ENCODE measurements at places on chromosomes 3 and 15.
A peak's percentile ranks its signal among the peaks of the same experiment; 100 is the strongest.

GRCh38 chr15:58552505-58553364, 120.9 kb downstream of the LIPC start:
- no peak for DNase-seq

DNA sequence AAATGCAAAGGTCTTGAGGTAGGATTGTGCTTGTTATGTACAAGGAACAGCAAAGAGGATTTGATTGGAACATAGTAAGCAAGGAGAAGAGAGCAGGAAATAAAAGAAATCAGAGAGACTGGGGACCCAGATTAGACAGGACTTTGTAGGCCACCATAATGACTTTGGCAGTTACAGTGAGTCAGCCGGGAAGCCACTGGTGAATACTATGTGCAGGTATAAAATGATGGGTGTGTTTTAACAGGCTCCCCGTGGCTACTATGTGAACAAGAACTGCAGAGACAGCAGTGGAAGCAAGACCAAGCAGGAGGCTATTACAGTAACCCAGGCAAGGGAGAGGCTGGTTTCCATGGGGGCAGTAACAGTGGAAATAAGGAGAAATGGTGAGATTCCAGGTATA, 55.2 kb downstream of the NPTN start:
- DNase-seq = no peak

- no peak for DNase-seq
Observed at GRCh38 chr3:169886671-169887070, 16.9 kb upstream of the LRRC31 start.

DNA sequence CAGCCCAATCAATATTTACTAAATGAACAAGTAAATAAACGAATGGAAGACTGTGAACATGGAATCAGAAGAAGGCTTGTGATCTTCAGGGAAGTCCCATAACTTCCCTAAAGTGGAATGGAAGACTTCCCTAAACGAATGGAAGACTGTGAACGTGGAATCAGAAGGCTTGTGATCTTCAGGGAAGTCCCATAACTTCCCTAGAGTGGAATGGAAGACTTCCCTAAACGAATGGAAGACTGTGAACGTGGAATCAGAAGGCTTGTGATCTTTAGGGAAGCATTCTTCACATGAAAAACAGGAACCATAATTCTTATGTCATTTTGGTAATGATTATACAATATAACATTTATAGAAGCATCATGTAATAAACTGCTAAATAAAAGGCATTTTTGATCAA, 38.8 kb downstream of the EOGT start:
- no peak for DNase-seq

DNA sequence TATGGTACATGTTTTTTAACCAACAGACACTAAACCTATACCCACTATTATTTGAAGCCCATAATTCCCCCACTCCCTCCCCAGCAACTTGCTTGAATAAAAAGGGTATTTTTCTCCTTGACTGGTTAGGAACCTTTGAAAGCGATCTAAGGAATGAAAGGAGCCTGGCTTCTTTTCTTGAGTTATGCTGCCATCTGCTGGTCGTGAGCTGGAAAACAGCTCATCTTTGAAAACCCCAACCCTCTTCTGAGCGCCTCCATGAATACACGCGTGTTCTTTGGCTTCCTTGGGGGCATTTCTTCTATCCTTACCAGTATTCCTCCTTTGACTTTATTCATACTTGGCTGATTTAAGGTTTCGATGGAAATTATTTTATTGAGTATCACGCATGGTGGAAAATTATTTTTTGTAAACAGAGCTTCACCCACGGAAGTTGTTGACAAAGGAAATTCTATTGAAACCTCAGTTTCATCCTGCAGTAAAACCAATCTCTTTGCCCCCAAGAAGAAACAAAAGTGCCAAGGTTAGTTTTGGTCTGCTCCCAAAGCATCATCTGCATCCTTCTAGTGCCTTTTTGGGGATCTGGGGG, 171.6 kb downstream of the SV2B start:
- peak; percentile 15 for DNase-seq

DNA sequence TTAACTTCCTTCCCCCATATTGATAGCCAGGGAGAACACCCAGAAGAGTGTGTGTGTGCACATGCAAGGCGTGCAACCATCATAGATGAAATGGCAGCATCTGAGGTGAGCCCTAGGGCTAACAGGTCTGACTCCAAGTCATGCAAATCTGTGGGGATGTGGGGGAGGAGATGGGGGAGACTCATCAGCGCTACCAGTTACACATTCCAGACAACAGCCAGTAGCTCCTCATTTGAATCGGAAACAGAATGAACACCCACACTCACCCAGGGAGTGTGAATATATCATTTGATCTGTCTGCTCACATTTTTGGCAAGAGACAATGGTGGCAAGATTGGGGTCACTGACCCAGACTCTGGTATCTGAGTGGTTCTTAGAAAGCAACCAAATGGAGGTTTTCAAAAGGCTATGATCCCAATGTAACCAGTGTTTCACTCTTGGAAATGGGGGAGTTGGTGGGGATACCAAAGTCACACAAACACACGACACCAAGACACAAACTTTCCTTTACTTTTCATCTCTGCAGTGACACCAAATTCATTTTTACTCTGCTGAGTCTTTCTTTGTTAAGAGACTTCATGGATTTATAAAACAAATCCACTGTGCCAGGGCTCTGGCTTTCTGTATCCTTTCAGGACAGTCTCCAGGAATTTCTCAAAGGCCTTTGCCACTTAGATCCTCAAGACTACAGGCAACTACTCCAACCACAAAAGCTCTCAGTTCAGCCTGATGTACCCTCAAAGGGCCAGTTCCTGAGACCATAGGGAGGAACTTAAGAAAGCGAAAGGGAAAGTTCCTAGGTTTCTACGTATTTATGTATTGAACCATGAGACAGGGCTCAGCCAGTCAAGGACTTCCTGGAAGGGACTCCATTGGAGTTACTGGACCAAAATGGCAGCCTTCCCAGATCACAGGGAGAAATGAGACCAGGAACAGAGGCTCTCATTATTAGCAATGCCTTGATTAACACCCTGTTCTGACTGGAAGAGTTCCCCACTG, 2.2 kb downstream of the CDCP1 start:
- no peak for DNase-seq

GRCh38 chr3:88188436-88188835, 38.7 kb downstream of the C3orf38 start:
- no peak for DNase-seq

- DNase-seq = no peak
Observed at GRCh38 chr3:156606729-156607128, 51.8 kb upstream of the SSR3 start.

GRCh38 chr3:121654493-121655385, 6.0 kb downstream of the HCLS1 start:
- no peak for DNase-seq

DNA sequence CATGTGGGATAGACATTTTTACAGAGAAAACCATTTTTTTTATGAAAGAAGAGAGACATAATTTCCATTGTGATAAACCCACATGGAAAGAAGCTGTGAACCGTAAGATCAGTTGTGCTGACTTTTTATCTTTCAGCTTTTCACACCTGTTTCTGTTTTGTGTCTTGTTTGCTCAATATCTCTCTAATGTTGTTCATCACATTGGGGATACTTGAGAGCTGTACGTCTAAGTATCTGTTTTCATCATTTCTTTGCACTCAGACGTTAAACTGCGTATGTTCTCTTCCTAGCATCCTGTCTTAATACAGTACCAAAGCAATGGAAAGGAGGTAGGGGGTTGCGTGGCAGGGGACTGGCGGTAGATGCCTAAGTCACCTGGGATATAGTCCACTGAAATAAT, 449.0 kb downstream of the NAALADL2 start:
- no peak for DNase-seq

Measured in stimulated activated CD8-positive, alpha-beta memory T cell treated with anti-CD3 and anti-CD28 coated beads, Interleukin-4, amount 100 ng/mL, for 24 hours (primary cell).